ENCODE measurements at places on chromosomes 1 and 21.

GRCh38 chr1:55423376-55423775 is 208.2 kb upstream of the USP24 start:
- no peak for DNase-seq

GRCh38 chr1:179888071-179888470 is 6.0 kb downstream of the TOR1AIP1 start:
- no peak for DNase-seq

DNA sequence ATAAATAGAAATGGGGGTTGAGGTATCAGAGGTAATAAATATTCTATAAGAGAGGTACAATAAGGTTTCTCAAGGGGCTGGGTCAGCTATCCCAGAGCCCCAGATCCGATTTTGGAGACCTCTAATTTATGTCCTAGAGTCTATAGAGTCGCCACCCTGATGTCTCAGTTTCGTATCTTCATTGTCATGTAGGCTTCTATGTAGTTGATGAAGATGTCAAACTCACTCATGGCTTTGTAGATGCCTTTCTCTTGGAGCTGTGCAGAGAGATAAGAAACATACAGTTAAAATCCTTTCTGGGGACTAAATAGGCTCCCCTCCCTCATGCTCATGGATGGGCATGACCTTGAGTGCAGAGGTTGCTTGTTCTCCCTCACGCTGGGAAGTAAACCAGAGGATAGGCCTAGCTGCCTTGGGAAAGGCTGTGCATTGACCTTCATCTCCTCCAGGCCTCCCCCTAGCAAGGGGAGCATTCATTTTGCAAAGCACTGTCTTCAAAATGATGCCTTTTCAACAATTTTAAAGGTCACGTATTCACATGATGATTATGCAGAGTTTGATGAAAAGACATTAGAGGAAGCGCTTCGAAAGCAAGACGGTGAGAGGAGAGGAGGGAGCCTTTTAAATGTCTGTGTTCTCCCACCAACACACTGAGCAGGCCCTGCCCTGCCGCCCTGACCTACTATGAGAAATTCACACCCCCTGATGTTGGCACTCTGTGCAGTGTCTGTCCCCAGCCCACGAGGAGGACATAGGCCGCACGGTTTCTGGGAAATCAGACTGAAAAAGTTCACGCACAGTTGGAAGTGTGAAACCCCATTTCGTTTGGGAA is 1.9 kb upstream of the IL19 start:
- DNase-seq: no peak

- DNase-seq: no peak
These were observed 63.9 kb upstream of the GRIK3 start for GRCh38 chr1:37098237-37098636.

GRCh38 chr1:9591669-9592509 is 3.2 kb downstream of the TMEM201 start:
- no peak for DNase-seq

DNA sequence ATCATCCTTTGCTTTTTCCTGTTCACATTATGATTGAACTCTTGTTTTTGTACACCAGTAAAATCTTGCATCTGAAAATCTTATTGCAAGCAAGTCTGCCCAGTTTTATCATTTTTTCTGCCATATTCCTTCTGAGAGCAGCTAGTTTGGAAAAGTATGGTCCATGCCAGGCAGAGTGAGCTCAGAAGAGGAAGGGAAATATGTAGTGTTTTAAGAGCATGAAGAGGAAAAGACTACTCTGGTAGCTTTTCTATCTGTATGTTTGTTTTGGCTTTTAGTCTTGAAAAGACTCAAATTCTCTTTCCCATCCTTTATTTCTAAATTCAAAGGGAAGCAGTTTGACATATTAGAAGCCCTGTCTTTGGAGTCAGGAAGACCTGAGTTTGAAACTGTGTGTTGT is 125.8 kb downstream of the NFIA start:
- DNase-seq: no peak

DNA sequence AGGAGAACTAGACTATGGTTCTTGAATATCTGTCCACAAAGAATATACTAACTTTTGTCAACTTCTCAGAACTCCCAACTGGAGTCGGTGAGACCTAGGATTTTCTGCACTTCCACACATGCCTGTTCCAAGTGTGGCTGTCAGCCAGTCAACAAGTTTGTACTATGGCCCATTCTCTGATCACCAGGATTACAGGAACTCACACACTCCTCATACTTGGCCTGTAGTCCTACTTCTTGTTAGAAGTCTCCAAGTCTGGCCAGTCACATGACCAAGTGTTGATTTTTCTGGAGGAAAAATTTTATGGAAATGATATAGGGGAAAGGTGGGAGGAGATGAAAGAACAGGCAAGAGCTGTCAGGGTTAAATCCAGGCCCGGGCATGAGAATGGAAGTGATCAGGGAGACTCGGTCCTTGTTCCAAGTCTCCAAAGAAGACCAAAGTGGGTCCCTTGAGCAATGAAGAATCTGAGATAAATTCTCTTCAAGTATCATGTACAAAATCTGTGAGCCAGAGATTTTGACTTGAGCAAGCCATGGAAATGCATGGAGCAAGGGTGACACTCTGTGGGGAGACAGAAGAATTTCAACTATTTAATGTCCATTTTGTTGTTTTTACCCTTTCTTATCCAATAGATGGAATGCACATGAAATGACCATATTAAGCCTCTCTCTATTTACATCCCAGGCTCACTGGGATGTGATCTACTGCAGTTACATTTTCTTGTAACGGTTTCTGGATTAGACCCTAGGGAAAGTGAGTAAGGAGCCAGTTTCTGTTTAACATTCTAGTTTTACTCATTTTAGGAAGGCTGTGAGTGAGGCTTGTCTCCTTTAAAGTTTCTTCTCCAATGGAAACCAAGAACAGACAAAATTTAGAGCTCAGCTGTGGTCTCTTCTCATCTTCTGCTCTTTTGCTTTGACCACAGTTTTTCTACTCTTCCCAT is 320.9 kb downstream of the ASTN1 start:
- no peak for DNase-seq

- DNase-seq: peak; percentile 52
These were observed 8.9 kb downstream of the ADGRB2 start for GRCh38 chr1:31755197-31755611.

All from breast epithelium (tissue), 4 donors.